Amniotic stem cell (primary cell): ENCODE measurements at places on chromosomes 12 and 14.

- DNase-seq = no peak
Observed at GRCh38 chr14:102772781-102773570, 4.3 kb upstream of the TRAF3 start.

GRCh38 chr12:82688035-82688501 lies 1.4 kb downstream of the TMTC2 start:
- no peak for DNase-seq

DNA sequence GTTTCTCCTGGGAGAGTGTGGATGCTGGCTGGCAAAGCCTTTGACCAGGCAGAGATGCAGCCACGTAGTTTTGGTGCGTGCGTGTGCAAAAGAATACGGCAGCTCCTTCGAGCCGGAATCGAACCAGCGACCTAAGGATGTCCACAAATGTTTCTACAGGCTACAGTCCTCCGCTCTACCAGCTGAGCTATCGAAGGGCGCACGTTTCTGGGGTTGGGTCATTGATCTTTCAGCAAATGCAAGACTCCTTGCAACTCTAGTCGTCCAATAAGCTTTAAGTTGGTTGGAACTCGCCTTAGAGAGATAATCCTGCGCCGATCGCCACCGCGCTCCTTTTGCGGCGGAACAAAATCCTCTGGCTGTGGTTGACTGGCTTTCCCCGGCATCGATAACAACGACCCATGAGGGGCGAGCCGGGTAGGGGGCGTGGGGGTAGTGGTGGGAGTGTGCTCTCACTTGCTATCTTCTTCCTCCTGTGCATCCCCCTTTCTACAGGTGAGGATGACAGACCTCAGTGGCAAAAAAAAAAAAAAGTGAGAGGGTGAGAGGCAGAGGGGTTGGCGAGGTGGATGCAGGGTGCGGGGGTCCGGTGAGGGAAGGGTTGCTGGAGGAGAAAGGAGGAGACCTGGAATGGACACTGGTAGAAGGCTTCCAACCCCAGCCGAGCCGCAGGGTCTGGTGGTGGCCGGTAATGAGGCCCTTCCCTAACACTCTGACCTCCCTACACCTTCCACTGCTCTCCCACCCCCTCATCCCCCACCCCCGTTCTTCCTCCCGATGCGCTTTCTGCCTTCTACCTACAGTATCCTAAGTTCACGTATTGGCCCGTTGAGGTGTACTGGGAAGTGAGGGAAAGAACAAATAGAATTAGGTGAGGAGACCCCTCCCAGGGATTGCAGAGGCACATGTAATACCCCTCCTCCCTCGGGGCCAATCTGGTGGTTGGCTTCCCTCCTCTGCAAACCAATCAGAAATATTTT lies 11.8 kb upstream of the OR6S1 start:
- no peak for DNase-seq

GRCh38 chr14:53295985-53296582 lies 143.0 kb upstream of the DDHD1 start:
- DNase-seq = no peak

- no peak for DNase-seq
Observed at GRCh38 chr14:30559638-30560091, 707 bp downstream of the G2E3 start.

DNA sequence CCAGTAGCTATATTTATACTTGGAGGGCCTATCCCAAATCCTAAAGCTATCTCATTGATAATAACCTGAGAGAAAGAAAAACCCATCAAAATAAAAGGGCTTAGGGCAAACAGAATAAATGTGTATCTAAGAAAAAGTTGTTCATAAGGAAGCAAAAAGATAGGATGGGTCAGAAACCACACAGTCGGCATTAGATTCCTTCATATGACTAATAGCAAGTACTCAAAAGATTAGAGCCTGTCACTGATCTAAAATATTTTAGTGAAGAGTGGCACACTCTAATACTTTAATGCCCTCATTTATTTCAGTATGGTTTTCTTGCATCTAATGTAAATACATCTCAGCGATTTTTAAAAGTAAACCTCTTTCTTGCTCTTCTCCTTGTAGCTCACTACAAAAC lies 17.1 kb upstream of the NAV3 start:
- DNase-seq = no peak

DNA sequence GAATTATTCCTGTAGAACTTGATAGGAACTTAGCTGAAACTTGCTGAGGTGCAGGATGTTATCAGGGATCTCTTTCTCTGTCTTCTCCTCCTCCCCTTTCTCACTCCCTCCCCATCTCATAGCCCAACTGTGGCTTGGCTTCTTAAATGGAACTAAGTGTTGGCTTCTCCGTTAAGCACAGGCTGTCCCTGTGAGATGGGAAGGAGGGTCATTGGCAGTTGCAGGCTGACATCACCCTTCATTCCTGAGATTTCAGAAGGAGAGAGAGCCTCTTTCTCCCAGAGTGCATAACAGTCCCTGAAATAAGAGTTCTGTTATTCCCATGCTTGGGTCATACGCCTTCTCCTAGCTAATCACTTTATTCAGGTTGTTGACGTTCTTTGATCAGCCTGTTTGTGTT lies 162.0 kb downstream of the UNC79 start:
- no peak for DNase-seq

GRCh38 chr12:91422811-91423692 lies 240.4 kb upstream of the DCN start:
- no peak for DNase-seq

- no peak for DNase-seq
Observed at GRCh38 chr12:94663071-94663470, 12.7 kb upstream of the TMCC3 start.

- no peak for DNase-seq
Observed at GRCh38 chr12:3925621-3926020, 52.4 kb upstream of the PARP11 start.

- DNase-seq = no peak
Observed at GRCh38 chr12:95258803-95259202, 41.2 kb downstream of the VEZT start.

- no peak for DNase-seq
Observed at GRCh38 chr14:39265033-39265432, 31.3 kb downstream of the MIA2 start.

DNA sequence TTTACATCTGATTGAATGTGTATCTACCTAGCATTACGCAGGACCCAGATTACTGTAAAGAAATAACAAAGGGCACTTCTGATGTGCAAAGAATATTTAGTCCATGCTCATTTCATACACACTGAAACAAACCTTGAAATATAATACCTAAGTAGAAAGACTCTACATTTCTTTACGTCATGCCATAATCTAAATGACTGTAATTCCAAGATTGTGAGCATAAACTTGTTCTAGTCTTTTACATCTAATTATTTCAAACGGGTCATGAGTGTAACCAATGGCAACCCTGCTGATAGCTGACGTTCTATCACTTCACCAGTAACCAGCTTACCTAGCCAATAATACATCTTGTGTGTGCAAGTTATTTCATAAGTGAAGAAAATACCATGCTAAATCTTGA lies 433.8 kb downstream of the PRKD1 start:
- DNase-seq = no peak

GRCh38 chr12:42283739-42284138 lies 42.2 kb downstream of the ZCRB1 start:
- no peak for DNase-seq

- peak; percentile 30 for DNase-seq
Observed at GRCh38 chr14:28754209-28754985, 12.2 kb upstream of the FOXG1 start.

DNA sequence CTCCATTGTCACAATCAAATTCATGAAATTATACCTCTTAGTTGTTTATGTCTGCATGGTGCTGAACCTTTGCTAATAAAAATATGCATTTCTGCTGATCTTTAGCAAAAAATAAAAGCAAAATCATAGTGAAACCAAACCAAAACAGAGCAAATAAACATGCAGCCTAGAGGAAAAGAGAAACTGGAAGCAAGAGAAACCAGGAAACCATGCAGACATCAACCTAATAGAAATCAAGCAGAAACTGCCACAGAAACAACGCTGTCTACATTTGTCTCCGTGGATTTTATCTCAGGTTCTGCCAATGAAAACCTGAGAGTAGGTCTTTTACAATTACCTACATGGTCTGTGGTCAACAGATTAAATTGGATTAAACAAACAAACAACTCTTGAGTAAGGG lies 173.7 kb downstream of the SYT10 start:
- DNase-seq = no peak

DNA sequence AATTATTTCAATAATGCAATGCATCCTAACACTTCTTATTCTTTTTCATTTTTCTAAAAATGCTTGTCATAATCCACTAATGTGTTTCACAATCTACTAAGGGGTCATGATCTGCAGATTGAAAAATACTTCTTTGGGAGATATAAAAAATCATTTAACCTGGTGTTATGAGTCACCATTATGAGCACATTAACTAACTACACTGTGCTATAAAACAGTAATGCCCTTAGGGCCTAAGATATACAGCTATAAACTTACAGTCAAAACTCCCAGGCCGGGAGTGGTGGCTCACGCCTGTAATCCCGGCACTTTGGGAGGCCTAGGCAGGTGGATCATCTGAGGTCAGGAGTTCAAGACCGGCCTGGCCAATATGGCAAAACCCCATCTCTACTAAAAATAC lies 14.2 kb downstream of the ATXN2 start:
- no peak for DNase-seq

DNA sequence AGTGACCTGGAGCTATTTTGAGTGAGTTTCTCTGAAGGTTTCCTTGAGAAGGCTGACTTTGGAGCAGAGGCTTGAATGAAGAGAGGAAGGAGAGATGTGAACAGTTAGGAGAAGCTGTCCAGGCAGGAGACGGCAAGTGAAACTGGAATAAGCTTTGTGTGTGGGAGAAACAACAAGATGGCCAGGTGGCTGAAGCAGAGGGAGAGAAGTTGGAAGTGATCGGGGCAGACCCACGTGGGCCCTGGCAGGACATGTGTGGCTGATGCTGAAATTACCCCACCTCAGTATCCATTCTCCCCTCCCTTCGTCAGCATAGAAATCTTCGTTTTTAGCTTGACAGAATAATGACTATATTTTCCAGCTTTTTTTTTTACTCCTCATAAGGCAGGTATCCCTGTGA lies 809.2 kb upstream of the TMEM132C start:
- no peak for DNase-seq

- no peak for DNase-seq
Observed at GRCh38 chr12:54704202-54704601, 56.0 kb upstream of the DCD start.

DNA sequence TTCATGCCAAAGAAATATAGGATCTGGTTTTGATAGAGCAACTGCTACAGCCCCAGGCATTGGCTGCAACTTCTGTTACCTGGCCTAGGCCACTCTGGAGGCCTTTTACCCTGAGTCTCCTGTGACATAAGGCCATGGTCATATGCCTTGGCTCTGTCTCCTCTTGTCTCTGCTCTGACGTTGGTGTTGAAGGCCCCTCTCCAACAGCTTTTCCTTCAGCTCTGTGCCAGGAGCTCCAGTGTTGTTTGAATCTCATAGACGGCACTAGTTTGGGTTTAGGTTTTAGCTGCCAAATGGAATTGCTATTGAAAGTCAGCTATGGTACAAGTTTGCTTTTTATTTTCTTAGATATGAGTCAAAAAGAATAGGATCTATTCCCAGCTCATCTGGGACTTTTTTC lies 41.1 kb downstream of the TTLL5 start:
- no peak for DNase-seq

DNA sequence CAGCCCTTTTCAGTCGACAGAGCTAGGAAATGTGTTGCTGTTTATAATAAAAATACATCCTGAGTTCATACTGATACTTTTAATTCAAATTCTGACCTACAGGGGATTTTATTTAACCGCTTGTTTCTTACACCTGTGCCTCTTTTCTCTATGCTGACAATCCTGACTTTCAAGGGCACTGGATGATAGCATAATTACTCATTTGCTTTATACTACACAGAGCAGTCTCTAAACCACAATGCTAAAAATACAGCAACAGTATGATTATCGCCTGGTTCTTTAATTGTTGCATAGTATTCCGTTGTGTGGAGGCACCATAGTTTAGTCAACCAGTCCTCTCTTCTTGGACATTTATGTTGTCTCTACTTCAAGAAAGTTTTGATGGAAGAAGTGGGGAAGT lies 372.9 kb downstream of the DPF3 start:
- DNase-seq = no peak

DNA sequence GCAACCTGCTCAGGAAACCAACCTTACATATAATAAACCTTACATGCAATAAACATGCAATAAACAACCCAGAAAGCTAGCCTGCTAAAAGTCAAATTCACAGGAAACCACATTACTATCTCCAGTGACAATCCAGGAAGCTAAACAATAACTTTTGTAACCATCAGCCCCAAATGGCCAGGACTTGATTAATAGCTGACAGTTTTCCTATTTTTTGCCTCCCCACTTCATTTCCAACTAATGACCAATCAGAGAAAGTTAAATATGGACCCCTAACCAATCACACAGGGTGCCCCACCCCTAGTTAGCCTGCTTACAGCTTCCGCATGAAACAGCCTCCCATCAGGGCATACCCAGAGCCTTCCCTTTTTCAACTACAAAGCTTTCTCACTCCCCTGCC lies 152.2 kb upstream of the LMNTD1 start:
- no peak for DNase-seq

DNA sequence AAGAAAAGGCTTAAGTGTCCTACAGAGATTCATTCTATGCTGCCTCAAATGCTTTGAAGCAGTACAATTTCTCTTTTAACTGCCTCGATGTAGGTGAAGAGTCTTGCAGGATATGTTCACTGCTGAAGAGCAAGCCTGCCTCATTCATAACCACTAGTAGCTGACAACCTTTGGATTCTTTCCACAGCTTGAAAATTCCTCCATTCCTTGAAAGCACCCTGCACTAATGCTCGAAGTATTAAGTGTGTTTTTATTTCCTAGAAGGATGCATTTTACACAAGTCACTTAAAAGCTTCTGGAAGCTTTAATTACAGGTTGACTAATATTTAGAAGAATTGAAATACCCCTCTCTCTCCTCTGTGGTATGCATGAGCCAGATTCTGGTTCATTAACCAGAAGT lies 429.4 kb downstream of the DIO2 start:
- no peak for DNase-seq

GRCh38 chr12:11786638-11787365 lies 137.3 kb downstream of the ETV6 start:
- no peak for DNase-seq

GRCh38 chr12:74488134-74488533 lies 49.5 kb upstream of the ATXN7L3B start:
- no peak for DNase-seq

DNA sequence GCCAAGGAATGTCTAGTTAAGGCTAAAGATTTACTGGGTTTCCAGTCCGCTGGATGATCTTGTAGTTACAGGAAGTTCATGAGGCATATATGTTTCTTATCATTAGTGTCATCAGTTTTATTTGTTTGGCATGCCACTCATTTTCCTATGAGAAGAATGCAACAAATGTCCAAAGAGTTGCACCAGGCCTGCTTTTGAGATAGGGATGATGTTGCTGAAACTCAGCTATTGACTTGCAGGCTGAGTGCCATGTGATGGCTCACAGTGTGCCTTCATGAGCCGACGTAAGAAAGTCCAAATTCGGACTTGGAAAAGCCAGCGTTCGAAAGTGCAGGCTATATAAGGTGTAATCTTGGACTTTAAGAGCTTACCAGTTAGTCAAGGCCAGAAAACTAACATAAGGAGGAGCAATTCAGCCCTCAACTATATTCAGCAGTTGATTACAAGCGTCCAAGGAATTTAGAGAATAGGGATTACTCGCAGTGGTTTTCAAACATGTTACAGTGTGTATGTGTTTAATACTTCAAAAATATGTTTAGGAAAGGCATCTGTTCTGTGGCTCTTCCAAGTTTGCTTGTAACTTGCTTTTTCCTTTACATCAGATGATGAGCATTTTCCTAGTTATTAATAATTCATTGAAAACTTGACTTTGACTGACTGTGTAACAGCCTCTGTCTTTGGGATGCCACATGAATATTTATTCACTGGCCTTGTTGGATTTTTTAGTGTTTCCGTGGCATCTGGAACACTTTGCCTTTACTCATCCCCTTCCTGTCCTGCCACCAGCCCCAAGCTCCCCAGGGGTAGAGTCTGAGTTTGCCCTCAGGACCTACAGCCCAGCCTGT lies 101.3 kb downstream of the LGMN start:
- DNase-seq = peak; percentile 52
